AG04450 (cell line): ENCODE measurements at places on chromosomes 5 and 9.
A peak's percentile ranks its signal among the peaks of the same experiment; 100 is the strongest.

GRCh38 chr9:110578575-110579033, 937 bp downstream of the SVEP1 start:
- no peak for DNase-seq

GRCh38 chr5:54601411-54602230, 84.1 kb downstream of the SNX18 start:
- no peak for DNase-seq

- no peak for DNase-seq
Measured at GRCh38 chr9:105507096-105507790, 50.7 kb upstream of the FKTN start.

GRCh38 chr5:10724781-10725507, 36.1 kb downstream of the DAP start:
- DNase-seq: peak; percentile 68

DNA sequence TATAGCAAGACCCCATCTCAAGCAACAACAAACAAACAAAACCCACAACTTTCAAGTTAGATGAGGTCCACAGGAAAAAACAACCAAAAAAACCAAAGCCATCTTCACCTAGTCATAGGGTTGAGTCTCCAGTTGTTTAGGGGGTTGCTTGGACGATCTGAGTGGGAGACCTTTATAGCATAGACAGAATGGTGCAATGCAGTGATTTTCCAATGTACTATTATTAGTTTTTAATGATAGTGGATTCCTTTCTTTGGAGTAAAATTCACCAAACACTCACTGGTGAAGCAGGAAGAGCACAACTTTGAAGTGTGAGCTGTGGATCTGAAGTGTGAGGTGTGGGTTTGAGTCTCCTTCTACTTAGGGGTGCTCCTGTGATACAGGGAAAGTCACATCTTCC, 67.0 kb upstream of the KLF9 start:
- no peak for DNase-seq

DNA sequence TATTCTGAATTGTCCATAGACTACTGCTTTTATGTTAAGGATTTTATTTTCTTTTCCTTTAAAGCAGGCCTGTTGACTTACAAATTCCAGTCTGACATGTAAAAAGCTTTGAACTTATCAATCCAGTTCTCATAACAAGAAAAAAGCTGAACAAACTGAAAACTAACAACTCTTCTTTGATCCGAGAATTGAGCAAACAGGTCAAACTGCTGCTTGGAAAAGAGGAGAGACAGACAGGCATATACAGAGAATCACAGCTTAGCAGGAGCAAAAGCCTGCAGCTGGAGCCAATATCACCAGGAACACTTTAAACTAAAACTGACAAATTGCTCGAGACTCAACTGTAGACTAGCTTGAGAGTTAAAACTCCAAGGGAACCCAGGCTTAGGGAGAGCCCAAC, 85.8 kb downstream of the HINT1 start:
- no peak for DNase-seq

DNA sequence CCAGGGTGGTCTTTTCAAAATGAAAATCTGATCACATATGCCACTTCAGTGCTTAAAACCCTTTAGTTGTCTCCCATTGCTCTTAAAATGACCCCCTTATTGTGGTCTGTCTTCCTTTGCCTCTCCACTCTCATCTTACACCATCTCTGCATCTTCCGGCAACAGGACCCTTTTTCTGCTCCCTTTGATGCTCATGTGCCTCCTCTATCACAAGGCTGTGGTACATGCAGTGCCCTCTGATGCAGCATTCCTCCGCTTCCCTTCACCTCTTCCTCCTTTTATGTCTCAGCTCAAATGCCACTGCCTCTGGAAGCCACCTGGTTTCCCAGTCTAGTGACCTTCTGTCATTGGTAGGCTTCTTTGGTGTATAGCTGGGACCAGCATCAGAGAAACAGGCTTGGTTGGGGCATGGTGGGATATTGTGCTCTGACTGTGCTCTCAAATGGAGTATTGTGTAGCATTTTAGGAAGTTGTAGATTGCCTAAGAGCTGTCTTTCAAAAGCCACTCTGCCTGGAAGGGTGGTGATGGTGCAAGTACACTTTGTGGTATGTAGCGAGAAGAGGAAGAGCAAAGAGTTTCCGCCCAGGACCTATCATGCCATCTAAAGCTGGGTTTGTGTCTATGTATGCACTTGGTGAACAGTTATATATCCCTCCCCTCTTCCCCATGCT, 28.1 kb downstream of the ARHGAP26 start:
- DNase-seq: no peak

DNA sequence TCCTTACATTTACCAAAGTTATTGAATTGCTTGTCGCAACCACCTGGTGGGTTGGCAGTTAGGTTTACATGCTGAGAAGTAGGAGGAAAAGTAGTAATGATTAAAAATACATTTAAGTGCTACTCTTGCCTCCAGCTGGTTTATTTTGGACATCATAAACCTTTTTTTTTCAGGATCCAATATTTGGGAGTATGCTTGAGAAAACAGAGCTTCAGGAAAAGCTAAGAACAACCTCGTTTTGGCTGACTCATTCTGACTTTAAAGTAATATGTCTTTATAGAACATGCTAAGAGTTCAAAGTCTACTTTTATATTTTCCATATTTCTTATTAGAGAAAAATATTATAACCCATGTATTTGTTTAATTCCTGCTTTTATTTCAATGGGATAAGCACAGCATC, 41.7 kb upstream of the BNC2 start:
- DNase-seq: no peak

GRCh38 chr9:93295031-93295430, 111.1 kb downstream of the WNK2 start:
- DNase-seq: no peak

DNA sequence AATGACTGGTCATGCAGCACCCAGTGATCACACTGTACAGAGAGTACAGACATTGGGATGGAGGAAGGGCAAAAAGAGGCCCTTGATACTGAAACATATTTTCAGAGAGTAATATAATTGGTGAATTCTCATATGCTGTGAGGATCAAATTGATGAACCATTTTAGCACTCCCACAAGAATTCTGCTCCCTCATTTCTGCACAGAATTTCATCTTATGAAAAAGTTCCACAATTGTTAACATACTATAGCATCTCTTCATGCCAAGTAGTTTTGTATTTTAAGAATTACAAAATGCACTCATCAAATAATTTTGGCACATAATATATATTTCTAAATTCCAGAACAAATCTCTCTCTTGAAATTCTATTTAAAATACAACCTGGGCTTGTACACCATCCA, 351.2 kb downstream of the PDE4D start:
- no peak for DNase-seq

- no peak for DNase-seq
Measured at GRCh38 chr9:36138496-36138895, 2.0 kb downstream of the GLIPR2 start.

- no peak for DNase-seq
Measured at GRCh38 chr9:90569511-90569910, 73.1 kb downstream of the DIRAS2 start.

- DNase-seq: no peak
Measured at GRCh38 chr9:128085943-128086342, 17.9 kb downstream of the SLC25A25 start.

DNA sequence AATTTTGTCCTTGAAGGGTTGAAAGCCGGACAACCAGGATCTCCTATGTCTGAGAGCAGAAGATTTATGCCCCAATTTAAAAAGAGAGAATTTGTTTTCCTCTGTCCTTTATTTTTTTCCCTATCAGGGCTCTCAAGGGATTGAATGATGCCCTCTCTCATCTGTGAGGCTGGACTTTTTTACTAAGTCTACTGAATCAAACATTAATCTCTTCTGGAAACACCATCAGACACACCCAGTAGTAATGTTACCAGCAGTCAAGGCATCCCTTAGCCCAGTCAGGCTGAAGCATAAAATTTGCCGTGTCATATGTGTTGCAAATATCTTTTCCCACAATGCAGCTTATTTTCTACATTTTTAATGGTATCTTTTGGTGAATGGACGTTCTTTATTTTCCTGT, 1497.9 kb downstream of the MAT2B start:
- no peak for DNase-seq

GRCh38 chr9:37163299-37163698, 42.9 kb downstream of the ZCCHC7 start:
- no peak for DNase-seq

GRCh38 chr5:73792687-73793320, 166.8 kb downstream of the ARHGEF28 start:
- no peak for DNase-seq

DNA sequence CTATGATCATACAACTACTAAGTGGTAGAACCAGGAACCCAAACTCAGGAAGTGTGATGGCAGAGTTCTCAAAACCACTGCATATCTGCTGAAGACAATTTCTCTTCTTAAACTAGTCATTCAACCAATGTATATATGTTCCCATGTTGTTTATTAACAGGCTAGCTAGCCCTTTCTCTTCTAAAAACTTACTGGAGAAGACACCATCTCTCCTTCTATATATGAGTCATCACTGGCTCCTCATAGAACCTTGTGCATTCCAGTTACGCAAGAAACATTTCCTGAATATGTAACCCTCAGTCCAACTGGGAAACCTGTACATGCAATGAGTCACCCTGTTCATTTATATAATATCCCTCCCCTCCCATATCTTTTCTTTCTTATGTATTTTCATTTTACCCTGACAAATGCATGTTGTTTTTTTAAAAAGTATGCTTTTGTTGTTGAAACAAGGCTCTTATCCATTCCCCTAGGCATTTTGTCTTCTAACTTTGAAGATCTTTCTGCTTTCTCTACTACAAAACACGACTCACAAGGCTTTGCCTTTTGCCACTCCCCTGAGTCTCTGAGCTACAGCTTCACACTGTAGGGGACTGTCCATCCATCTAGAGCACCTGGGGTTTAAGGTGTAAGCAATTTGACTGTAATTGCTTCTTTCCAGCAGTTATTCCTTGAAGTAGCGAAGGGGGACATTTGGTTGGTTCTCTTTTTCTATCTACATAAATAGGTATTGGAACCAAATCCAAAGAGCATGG, 119.5 kb downstream of the ANXA1 start:
- peak; percentile 16 for DNase-seq

DNA sequence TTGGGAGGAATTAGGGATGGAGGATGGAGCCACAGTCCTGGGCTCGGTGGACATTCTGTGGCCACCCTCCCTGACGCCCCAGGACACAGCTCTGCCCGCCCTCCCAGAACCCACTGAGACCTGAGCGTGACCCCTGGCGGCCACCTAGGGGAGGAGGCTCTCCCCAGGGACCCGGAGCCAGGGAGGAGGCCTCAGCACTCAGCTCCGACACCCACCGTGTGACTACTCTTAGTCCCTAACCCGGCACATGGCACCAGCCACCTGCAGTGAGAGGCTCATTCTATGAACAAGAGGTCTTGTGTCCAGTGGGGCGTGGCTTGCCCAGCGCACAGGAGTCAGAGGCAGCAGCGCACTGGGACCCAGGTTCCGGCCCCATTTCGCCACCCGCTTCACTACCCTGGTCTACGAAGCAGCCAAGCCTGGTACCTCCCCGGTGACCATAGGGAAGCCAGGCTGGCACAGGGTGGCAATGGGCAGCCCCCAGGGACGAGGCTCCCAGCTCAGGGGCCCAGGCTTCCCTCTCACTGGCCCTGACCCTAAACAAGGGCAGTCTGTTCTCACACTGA, 10.2 kb downstream of the SARDH start:
- no peak for DNase-seq

GRCh38 chr5:58013542-58014258, 446.2 kb downstream of the PLK2 start:
- no peak for DNase-seq

DNA sequence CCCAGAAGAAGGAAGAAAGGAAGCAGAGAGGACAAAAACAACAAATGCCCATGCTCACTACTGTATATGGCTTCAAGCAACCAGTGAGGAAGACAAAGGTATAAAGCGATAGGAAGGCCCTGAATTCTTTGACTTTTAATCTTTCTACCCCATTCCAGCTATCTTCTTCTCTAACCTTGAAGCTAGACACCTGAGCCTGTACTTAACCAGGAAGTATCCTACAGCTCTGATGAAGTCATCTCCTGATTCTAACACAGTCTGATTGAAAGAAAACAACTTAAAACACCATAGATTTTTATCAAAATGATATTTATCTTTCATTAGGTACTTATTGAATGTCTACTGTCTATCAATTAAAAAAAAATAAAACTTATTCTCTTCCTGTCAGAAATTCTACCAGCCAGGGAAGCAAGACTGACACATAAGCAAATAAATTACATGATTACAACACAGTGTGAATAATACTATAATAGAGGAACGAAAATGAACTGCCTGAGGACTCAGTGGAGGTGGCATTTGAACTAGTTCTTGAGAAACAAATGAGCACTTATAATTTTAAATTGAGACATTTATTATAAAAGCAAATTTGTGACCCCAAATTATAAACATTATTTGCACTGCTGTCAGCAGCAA, 123.3 kb upstream of the ELL2 start:
- no peak for DNase-seq

DNA sequence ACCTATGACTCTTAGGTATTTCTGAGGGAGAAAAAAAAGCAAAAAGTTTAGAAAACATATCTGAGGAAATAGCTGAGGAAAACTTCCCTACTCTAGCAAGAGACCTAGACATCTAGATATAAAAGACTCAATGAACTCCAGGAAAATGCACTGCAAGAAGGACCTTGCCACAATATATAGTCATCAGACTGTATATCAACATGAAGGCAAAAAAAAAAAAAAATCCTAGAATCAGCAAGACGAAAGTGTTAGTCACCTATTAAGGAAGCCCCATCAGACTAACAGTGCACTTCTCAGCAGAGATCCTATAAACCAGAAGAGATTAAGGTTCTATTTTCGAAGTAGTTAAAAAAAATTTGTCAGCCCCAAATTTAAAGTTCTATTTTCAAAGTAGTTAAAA, 166.2 kb downstream of the TMEM38B start:
- DNase-seq: no peak

GRCh38 chr9:134240361-134240760, 76.0 kb upstream of the RNU6ATAC start:
- no peak for DNase-seq

GRCh38 chr9:136112541-136112940, 6.1 kb downstream of the TMEM250 start:
- DNase-seq: no peak

DNA sequence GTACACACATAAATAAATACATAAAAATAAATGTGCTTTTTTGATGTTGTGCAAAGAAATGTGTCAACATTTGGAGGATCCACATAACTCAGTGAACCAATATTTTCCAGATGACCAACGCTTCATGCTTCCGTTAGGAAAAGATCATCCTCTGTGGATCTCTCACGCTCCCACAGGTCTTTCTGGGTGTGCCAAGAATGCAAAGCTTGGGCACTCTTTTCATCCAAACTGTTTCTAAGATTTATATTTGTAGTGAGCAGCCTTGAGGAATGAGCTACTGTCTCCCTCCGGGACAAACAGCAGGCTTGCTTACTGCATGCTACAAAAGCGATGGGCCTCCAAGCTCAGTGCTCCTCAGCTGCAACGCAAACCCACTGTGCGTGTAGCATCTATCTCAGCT, 46.2 kb upstream of the RUFY1 start:
- no peak for DNase-seq

DNA sequence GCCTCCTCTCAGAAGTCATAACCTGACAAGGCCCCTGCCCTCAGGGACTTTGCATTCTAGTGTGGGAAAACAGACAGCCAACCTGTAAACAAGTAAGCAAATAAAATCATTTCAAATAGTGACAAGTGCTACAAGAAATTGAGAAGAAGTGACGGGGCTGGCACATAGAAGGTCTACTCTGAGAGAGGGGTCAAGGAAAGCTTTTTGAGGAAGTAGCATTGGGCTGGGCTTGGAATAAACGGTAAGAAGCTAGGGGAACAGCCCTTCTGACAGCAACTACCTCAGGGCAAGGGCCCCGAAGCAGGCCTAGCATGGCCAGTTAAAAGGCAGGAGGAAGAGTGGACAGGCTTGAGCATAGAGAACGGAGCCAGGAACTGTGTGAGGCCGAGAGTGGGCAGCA, 4.8 kb upstream of the SLC2A8 start:
- DNase-seq: no peak

GRCh38 chr9:32706004-32706724, 70.7 kb upstream of the TAF1L start:
- DNase-seq: no peak
